NCI-H1092 (cell line): ENCODE measurements at places on chromosomes 16 and 17.
A peak's percentile ranks its signal among the peaks of the same experiment; 100 is the strongest.

- DNase-seq = no peak
Observed at GRCh38 chr16:23836078-23836403, 258 bp downstream of the PRKCB start.

GRCh38 chr16:4837733-4838501 is 9.2 kb downstream of the GLYR1 start:
- DNase-seq = no peak

- DNase-seq = no peak
Observed at GRCh38 chr17:78748730-78749317, 33.2 kb downstream of the CYTH1 start.

GRCh38 chr16:9061358-9061813 is 30.1 kb upstream of the HAPSTR1 start:
- peak; percentile 49 for DNase-seq
